Endothelial cell of umbilical vein (primary cell): ENCODE measurements at places on chromosomes 2 and 18. TPM values are rescaled to one million over a fixed set of nuclear protein-coding genes. Genes with fewer than 3 reads are reported as not detected.

DNA sequence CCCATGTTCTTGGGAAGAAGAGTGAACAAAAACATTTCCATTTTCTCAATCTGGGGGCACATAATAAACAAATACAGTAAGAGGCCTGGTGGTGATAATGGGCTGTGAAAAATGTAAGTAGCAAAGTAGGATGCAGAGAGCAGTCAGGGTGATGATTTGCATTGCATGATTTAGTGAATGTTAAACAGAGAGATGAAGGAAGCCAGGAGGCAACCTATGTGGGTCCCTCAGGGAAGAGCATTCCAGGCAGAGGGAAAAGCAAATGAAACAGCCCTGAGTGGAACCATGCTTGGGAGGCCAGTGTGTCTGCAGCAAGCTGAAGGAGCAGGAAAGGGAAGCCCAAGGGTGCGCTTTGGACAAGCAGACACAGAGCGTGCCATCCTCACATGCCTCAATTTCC is 5.4 kb downstream of the VIT start:
- peaks cover 15% of the 10 kb centered on the region for H3K4me1 ChIP-seq
- H3K36me3 ChIP-seq: no peaks in the 10 kb centered on the region
- no peaks in the 10 kb centered on the region for H3K27me3 ChIP-seq
- H3K4me3 ChIP-seq: no peak overlapping the region

DNA sequence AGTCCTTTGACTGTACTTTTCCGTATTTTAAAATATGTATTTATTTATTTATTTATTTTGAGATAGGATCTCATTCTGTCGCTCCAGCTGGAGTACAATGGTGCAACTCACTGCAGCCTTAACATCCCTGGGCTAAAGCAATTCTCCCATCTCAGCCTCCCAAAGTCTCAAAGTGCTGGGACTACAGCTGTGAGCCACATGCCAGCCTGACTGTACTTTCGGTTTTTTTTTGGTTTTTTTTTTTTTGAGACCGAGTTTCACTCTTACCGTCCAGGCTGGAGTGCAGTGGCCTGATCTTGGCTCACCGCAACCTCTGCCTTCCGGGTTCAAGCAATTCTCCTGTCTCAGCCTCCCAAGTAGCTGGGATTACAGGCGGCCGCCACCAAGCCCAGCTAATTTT is 28.9 kb upstream of the CCNYL1 start:
- H3K27me3 ChIP-seq: no peaks in the 10 kb centered on the region
- peaks cover 15% of the 10 kb centered on the region for H3K4me1 ChIP-seq
- H3K36me3 ChIP-seq: no peaks in the 10 kb centered on the region
- no peak overlapping the region for H3K4me3 ChIP-seq

GRCh38 chr2:131425231-131425941 is 50.5 kb upstream of the TUBA3D start:
- H3K27ac ChIP-seq: no peak overlapping the region
- no peak overlapping the region for H3K4me3 ChIP-seq
- H3K27me3 ChIP-seq: peaks cover 47% of the 10 kb centered on the region
- H3K36me3 ChIP-seq: no peaks in the 10 kb centered on the region
- no peaks in the 10 kb centered on the region for H3K4me1 ChIP-seq
- DNase-seq: no peak

XDH gene
- not detected in 2 replicates for total RNA-seq

ASB18 gene
- total RNA-seq: not detected in 2 replicates

NCKAP5 gene
- 3.0 and 3.3 TPM in 2 replicates for total RNA-seq
